Stimulated activated CD4-positive, alpha-beta T cell treated with anti-CD3 and anti-CD28 coated beads, Interleukin-1b, Interleukin-23, amount 100 ng/mL, for 24 hours (primary cell): ENCODE measurements at places on chromosomes 16 and 17.

DNA sequence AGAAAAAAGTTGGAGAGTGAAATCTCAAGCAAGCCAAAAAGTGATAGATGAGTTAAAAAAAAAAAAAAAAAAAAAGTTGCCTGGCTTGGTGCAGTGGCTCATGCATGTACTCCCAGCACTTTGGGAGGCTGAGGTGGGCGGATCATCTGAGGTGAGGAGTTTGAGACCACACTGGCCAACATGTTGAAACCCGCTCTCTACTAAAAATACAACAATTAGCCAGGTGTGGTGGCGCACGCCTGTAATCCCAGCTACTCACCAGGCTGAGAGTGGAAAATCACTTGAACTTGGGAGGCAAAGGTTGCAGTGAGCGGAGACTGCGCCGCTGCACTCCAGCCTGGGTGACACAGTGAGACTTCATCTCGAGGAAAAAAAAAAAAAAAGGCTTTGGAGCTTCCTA is 668.8 kb downstream of the WWOX start:
- no peak for DNase-seq

DNA sequence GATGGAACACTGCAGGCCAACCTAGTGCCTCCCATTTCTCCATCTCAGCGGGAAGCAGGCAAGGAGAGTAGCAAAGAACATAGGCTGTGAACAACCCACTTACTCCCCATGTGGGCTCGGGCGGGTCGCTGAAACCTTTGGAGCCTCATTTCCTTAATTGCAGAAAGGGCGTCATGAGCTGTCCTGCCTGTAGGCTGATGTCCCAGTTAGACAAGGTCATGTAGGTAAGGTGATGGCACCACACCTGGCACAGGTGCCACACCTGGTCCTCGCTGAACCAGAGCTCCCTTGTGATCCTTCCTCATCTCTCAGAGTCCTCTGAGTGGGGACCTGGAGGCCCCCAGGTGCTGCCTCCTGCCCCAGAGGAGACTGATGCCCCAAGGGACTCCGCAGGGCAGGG is 22.9 kb downstream of the ABCC3 start:
- no peak for DNase-seq

- DNase-seq, result no peak
These were observed 22.5 kb downstream of the SLC6A2 start for GRCh38 chr16:55678161-55678821.

DNA sequence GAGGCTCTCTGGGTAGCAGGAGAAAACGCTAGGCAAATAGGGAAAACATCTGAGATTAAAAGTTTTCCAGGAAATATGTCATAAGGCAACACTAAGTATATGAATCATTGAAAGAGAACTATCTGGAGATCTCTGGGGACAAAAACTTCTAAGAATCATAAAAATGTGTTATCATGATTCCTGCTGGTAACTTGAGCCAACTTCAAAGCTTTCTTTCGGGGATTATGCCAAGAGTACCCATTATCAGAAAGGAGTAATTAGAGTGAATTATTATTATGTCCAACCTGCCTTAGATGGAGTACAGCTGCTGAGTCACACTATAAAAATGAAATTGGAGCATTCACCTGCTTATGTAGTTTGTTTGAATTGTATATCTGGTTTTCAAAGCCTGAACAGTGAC is 488.5 kb upstream of the SOX9 start:
- DNase-seq, result no peak

DNA sequence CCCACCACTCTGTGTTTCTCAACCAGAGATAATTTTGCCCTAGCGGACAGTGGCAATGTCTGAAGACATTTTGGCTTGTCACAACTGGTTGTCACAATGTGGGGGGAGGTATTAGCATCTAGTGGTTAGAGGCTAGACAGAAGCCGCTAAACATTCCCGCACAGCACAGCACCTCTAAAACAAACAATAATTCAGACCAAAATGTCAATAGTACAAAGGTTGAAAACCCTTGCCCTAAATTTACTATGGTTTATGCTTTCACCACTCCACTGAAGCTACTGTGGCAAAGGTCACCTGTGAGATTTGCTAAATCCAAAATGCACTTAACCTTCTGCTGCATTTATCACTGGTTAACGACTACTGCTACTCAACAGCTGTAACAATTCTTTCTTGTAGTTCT is 14.1 kb downstream of the NUP88 start:
- DNase-seq, result no peak

DNA sequence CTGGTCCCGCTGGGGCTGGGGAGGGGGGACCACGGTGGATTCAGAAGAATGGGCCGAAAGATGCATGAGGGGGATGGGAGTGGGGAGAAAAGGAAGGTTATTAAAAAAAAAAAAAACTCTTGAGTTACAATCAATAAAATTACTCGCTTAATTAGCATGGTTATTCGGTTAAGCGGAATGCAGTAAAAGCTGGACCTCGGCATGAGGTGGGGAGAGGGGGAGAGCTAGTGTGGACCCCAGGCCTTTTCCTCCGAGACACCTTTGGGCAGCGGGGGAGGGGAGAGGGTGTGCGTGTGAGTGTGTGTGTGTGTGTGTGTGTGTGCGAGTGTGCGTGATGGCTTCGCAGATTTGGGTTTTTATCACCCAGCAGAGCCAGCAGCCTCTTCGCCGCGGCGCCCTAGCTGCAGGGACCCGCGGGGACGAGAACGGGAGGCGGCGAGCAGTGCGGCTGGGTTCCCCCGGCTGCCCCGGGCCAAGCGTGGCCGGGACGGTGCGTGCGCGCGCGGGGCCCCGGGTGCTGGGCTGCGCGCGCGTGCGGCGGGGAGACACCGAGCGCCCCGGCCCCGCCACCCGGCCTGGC is 3.7 kb downstream of the BAHCC1 start:
- no peak for DNase-seq

DNA sequence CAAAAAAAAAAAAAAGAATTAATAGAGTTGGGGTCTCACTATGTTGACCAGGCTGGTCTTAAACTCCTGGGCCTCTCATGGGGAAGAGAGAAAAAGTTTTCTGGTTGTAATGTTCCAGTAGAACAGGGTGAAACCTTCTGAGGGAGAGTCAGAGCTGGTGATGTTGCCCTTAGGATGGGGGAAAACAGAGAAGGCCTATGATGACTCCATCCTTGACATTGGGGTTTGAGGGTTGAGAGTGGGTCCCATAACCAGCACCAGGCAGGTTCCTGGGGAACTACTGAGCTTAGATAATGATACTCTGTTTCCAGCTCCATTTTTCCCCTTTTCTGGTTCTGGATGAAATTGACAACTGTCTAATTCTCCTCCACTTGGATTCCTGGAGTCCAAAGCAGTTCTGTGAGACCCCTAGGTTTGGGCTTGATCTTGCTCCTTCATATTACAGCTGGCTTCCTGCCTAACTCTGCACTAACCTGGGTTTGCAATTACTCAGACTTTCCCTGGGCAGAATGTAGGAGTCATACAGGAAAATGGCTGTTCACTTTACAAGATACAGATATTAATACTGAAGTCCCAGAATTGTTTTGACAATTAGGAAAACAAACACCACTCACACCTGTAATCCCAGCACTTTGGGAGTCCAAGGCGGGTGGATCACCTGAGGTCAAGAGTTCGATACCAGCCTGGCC is 62.8 kb upstream of the B4GALNT2 start:
- DNase-seq, result no peak

DNA sequence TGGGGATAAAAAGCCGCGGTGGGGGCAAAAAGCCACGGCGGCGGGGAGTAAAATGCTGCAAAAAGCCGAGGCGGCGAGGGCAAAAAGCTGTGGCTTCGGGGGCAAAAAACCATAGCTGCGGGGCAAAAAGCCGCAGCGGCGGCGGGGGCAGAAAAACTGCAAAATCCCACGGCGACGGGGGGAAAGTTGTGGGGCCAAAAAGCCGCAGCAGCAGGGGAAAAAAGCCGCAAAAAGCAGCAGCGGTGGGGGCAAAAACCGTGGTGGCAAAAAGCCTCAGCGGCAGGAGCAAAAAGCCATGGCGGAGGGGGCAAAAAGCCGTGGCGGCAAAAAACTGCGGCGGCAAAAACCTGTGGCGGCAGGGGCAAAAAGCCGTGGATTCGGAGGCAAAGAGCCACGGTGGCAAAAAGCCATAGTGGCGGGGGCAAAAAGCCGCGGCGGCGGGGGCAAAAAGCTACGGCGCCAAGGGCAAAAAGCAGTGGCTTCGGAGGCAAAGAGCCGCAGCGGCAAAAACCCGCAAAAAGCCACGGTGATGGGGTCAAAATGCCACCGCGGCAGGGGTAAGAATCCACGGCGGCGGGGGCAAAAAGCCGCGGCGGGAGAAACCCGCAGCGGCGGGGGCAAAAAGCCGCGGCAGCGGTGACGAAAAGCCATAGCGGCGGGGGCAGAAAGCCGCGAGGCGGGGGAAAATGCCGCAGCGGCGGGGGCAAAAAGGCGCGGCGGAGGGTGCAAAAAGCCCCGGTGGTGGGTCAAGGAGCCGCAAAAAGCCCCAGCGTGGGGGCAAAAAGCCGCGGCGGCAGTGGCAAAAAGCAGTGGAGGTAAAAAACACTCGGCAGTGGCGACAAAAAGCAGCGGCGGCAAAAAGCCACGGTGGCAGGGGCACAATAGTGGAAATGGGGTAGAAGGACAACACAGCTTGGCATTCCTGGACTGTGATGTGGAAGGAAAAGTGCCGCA is 192.8 kb downstream of the SHCBP1 start:
- DNase-seq, result no peak

- DNase-seq, result no peak
These were observed 5.1 kb upstream of the EVPL start for GRCh38 chr17:76032073-76032779.

DNA sequence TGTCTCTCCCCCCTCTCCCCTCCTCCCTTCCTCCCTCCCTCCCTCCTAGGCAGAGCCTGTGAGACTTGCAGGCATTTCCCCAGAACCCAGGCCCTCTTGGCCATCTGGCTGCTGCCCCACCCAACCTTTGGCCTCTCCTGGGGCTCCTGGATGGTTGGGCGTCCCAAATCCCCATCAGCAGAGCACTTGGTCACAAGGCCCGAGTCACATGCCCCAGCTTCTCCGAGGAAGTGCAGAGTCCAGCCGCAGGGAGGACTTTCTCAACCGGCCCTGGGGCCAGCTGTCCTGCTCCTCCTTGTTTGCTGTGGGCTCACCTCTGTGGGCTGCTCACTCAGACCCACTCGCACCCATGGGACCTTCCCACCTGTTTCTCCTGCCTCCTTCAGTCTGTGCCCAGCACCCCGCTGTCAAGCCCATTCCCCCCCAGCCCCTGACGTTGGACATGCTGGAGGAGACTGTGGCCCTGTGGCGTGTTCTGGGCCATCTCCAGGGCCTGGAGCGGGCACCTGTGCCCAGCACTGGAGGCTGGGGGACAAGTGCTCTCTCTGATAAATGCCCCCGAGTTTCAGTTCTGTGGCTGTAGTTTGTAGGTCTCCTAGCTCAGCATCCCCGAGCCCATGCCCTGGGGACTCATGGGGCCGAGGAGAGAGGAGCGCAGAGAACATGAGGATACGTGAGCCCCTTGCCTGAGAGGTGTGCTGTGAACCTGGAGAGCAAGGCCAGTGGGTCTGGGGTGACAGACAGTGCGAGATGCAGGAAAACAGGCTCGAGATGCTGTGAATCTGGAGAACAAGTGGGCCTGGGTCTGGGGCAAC is 42.3 kb upstream of the ZNF750 start:
- no peak for DNase-seq

- DNase-seq, result no peak
These were observed at the start of gene WFDC1 for GRCh38 chr16:84294531-84295142. TSS of gene WFDC1 (plus strand) at chr16:84294878. CDS start at chr16:84294972, 94 bp downstream.

DNA sequence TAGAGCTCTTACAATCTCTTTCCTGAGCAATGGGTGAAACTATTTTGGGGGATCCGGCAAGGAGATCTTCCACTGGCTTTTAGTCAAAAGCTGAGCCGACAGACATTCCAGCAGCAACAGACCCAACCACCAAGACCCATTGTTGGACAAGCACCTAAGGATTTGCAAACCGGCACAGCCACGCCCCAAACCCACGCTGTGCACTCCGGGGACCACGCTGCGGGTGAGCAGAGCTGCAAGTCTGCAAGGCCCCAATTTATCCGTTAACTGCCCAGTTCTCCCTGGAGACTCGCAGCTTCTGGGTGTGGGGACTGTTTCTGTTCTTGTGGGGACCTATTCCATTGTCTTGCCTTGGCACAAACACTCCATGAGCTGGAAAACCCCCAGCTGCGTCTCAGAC is 45.9 kb downstream of the C16orf95 start:
- no peak for DNase-seq

- DNase-seq, result no peak
These were observed 17.1 kb downstream of the IRX3 start for GRCh38 chr16:54269461-54269860.

DNA sequence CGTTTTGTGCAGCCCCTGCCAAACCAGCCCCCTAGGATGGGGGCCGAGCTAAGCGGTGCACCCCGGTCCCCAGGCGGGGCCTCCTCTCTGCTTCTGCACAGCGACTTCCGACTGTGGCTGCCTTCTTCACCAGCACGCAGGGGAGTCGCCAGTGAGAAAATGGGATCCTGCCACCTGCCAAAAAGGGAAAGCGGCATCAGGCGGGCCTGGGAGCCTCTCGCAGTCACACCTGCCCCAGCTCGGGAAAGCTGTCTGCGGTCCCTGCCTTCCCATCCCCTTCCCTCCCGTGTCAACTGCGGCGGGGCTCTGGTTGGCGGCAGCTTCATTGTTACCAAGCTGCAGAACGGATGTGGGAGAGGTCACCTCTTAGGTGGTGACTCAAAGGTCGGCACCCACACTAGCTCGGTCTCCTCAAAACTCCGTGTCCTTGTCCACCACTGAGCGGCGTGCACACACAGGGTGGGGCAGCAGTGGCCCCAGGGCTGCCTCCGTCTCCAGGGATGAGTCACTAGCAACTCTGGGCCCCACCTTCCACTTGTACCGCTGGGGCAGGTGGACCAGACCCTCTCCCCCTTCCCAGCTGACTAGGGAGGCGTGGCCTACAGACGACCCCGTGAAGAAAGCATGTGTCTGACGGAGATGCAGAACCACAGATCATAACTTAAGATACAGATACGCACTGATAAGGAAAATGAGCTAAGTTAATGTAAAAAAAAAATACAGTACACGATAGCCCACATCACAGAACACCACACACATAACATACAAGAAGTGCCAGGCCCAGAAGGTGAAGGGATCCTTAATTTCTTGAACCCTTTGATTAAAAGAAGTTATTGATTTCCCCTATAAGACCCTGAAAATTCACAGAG is 1.5 kb upstream of the PCYT2 start:
- no peak for DNase-seq

- DNase-seq, result no peak
These were observed 455.2 kb upstream of the DYNLRB2 start for GRCh38 chr16:80085606-80086005.

DNA sequence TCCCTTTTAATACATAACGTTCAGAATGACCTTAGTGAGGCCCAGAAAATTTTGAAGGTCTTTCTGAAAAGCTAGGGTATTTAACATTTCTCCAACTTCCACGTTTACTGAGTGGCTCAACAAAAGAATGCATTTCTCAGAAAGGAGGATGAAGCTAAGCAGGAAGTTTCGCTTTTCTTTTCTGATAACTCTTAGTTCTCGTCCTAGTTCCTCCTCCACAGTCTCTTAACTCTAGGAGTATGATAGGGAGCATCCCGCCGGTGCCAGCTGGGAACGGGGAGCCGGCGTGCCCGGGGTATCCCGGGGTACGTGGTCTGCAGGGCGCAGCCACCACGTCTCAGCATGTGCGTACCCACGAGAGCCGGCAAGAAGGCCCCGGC is 363 bp downstream of the KARS1 start:
- DNase-seq, result no peak

- DNase-seq, result no peak
These were observed 32.9 kb upstream of the TOB1 start for GRCh38 chr17:50899005-50899460.

GRCh38 chr17:4241535-4241934 is 22.2 kb downstream of the ANKFY1 start:
- DNase-seq, result no peak

- no peak for DNase-seq
These were observed 8.3 kb downstream of the FOXJ1 start for GRCh38 chr17:76132574-76133338.

- no peak for DNase-seq
These were observed 109.1 kb upstream of the CDC42EP4 start for GRCh38 chr17:73420897-73421296.

GRCh38 chr17:78357177-78357586 is 2.7 kb downstream of the SOCS3 start:
- no peak for DNase-seq
